ENCODE measurements at places on chromosomes 13 and 19.

GRCh38 chr13:98807774-98808173 is 55.3 kb upstream of the SLC15A1 start:
- no peak for DNase-seq

DNA sequence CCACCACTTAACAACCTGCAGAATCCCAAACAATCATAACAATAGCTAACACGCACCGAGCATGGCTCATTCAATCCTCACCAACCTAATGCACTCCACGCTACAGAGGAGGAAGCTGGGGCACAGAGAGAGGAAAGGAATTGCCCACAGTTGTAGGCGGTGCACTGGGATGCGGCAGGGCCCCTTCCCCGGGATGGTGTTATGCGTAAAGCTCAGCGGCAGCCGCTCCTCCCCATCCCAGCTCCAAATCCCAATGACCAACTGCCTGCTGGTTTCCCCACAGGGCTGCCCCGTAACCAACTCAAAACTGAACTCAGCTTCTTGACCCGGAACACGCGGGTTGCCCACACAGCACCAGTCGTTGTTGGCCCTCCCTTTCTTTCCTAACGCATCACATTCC is 42.2 kb downstream of the SERP2 start:
- DNase-seq = no peak

DNA sequence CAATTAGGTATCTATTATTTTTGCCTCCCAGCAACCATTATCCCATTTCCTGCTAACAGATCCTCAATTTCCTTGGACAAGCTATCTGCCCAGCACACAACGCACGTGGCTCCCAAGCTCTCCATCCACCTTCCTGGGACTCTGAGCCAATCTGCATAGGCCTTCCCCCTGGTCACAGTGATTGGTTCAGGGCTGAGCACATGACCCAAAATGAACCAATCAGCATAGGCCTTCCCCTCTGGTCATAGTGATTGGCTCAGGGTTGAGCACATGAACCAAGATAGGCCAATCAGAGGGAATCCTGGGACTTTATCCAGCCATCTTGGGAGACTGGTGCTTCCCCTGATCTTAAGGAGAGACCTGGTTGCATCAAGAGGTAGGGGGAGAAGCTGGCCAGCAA is 5.8 kb downstream of the CPAMD8 start:
- no peak for DNase-seq

DNA sequence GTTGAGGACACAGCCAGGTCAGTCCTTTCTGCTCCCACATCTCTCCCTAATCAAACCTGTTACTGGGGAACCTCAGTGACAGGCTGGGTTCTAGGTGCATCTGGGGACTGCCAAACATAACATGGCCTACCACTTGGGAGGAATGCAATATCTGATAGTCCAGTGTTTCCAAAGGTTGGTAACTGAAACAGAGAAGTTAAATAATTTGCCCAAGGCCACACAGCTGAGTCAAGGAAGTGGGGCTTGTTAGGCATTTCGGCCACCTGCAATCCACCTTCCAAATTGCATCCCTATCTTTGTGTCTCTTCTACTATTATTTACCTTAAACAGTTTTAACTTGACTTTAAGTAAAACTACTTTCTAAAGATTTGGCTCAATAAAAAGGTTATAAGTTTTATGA is 731.3 kb downstream of the UQCRFS1 start:
- no peak for DNase-seq

DNA sequence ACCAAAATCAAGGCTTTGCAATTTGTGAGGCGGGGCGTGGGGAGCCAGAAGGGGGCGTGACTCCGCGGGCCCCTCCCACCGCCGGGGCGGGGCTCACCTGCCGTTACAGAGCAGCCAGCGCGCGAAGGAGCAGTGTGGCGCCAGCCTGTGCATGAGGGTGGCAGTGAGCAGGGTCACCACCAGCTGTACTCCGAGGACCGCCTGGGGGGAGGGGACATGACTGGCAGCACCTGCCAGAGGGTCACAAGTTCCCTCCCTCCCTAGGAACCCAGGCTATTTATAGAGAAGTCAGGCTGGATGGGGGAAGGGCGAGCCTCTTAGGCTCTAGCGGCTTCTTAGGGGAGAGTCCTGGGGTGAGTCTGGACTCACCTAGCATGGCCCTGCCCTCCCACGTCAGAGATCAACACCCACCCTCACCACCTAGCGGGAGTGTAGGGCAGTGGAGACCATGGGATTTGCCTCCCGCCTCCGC is 3.6 kb downstream of the TMEM161A start:
- DNase-seq = no peak

GRCh38 chr19:4257025-4257424 is 10.1 kb downstream of the YJU2 start:
- DNase-seq = no peak

GRCh38 chr13:110562696-110563462 is 1.4 kb upstream of the RAB20 start:
- no peak for DNase-seq

- DNase-seq = no peak
These were observed 579 bp downstream of the RPS9 start for GRCh38 chr19:54201172-54201701.

GRCh38 chr19:17325881-17326594 is 8.6 kb downstream of the ANO8 start:
- no peak for DNase-seq

GRCh38 chr19:31220540-31220939 is 128.7 kb downstream of the TSHZ3 start:
- no peak for DNase-seq

- no peak for DNase-seq
These were observed 601.8 kb downstream of the SLITRK6 start for GRCh38 chr13:85197431-85197830.

DNA sequence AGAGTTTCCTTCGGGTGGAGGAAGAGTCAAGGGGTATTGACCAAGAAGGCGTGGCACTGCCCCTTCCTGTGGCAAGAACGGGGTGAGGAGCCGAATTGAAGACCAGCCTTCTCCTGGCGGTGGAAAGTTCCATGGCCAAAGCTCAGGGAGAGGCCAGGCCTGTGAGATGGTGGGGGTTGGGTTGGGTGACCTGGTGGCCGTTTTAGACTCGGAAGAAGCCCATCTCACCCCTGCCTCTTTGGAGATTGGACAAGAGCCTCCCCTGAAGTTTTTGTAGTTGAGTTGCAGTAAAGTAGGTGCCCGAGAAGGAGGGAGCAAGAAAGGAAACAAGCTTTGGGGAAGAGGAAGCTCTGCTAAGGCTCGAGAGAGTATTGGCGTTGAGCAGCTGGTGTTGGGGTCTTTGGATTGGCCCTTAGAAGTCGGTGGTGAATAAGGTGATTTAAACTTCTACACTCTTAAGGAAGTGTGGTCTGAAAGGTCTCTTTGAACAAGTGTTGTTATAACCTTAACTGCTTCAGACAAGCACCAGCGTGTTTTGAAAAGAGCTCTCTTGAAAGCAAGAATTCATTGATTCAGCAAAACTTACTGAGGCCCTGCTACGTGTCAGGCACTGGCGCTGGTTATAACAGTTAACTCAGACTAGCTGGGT is 964 bp downstream of the SPINT2 start:
- DNase-seq = no peak

DNA sequence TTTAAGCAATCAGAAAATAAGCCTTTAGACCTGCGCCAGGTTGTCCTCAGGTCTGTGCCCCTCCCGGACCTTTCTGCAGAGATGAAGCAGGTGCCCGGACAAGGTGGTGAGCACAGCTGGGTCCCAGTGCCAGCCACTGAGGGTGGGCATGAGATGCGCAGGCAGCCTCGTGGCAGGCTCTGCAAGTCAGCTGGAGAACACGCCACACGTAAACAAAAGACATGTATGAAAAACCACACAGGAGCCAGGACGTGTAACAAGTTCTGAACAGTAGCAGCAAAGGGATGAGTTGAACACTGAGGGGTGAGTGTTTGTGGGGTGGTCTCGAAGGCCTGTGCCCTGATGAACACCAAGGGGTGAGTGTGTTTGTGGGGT is 68.8 kb upstream of the MCF2L start:
- no peak for DNase-seq

DNA sequence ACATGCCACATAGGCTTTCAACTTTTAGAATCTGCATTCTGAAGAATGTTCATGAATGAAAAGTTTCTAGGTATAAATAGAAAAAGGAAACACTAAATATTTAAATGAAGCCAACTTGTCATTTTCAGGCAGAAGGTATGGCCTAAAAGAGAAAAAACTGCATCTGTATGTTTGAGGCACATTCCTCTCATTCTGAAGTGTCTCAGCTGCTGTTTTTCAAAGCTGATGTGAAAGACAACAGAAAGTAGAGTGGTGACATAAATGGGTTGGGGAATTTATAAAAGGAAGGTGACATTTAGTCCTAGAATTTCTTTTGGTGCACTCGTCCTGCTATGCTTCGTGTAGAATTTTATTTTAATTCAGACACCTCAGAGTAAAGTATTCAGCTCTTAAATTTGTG is 539.6 kb upstream of the SLITRK5 start:
- DNase-seq = no peak

GRCh38 chr13:67023130-67023876 is 206.8 kb downstream of the PCDH9 start:
- DNase-seq = peak; percentile 90

DNA sequence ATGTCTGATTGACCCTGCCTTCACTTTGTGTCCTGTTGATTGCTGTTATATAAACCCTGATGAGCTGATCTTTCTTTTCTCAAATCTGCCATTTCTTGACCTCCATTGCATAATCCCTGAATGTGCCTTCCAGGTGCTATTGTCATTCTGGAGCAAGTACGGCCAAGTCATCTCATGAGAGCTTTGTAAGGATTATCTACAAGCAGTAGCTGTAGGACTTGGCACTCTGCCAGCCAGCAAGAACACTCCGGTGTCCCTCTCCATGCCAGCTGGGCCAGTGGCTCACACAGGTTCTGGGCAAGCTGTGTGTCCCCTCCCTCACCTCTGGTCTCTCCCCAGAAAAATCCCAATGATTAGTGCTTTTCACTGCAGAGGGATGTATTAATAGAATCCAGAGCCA is 348.1 kb downstream of the FOXO1 start:
- no peak for DNase-seq

DNA sequence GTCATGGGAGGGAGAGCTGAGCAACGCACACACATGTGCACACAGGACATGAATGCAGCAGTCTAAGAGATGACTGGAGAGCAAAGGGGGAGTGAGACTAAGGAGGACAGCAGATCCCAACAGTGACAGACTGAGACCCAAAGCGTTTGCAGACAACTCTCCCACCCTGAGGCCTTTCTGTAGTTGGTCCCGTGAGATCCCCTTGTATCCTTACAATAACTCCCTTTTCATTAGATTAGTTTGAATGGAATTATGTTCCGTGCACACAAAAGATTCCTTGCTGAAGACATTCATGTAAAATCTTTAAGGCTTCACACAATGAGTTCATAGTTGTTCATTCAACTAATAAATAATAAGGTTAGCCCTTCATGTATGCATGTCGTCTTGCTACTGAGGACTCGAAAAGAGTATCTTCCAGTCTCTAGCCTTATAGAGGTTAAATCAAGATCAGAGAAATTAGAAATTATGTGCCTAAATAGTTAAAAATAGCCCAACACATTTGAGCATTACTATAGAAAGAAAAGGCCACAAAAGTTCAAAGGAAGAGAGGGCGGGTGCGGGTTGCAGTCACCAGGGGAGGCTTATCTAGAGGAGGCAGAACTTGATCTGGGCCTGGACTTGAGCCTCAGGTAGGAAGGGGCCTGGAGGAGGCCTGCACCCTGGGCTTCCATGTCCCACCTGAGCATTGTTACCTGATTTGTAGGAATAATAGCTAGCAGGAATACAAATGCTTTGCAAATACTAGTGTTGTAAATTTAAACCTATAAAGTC is 3.1 kb upstream of the GTF3A start:
- no peak for DNase-seq

GRCh38 chr13:62250501-62251201 is 835.0 kb upstream of the PCDH20 start:
- no peak for DNase-seq

- peak; percentile 20 for DNase-seq
These were observed 106.8 kb downstream of the NHLRC3 start for GRCh38 chr13:39144941-39145533.

GRCh38 chr13:23876265-23876664 is 12.9 kb downstream of the MIPEP start:
- no peak for DNase-seq

DNA sequence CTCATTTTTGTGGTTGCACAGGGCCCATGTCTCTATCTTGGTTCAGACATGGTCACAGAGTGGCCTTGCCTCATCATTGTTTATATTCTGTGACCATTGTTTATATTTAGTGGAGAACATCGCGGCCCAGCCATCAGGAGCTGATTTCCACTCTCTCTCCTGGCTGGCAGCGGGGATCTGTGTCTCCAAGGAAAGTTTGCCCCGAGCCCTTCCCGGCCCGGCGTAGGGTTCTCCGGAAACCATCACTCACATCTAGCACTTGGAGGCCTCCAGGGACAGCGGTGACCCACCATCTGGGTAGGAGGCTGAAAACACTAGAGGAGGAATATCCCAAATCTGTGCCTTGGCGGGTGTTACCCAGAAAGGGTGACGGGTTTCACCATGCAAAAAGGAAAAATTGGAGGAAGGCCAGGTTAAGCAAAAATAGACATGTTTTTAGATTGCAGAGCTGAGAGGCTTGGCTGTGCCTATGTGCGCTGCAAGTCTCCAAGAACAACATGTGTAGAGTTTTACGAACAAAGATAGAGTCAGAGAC is 726 bp upstream of the ZNF358 start:
- DNase-seq = no peak

DNA sequence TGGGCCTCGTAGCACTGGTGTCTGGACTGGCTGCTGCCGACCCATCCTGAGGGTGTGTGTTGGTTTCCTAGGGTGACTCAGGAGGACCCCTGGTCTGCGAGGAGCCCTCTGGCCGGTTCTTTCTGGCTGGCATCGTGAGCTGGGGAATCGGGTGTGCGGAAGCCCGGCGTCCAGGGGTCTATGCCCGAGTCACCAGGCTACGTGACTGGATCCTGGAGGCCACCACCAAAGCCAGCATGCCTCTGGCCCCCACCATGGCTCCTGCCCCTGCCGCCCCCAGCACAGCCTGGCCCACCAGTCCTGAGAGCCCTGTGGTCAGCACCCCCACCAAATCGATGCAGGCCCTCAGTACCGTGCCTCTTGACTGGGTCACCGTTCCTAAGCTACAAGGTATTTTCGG is 13.8 kb downstream of the TIMM13 start:
- DNase-seq = no peak

DNA sequence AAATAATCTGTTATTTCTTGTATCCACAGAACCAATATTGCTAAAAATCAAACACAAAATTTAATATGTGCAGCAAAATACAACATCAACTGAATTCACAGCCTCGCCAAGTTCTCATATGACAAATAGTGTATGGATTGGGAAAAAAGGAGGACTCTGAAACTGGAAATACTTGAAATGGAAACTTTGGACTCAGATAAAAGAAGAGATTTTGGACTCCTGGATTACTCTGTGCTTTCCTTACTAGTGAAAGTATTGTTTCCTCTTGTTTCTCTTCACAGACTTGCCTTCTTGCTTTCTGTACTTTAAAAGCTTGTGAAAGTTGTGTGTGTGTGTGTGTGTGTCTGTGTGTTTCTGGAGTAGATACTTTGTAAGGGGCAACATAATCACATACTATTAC is 1596.3 kb downstream of the PCDH9 start:
- DNase-seq = no peak

DNA sequence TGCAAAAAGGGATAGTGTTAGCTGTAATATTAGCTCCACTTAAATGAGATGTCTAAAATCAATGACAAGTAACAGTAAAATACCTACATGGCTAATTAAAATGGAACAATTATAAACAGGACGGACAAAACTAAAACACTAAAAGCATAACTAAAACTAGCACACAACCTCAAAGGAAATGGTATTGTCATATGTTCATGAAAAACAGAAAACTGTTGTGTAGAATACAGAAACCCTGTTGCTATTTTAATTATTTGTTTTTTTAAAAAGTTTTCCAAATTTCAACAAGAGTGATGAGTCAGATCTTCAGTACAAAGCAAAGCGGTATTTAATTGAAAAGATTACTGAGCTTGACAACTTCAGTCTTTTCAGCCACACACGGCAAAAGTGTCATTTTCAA is 4.2 kb downstream of the RCBTB2 start:
- DNase-seq = no peak

Measured in non-pigmented ciliary epithelial cell (primary cell).